ENCODE measurements at places on chromosomes 13 and 19. TPM values are rescaled to one million over a fixed set of nuclear protein-coding genes. Genes with fewer than 3 reads are reported as not detected.
A peak's percentile ranks its signal among the peaks of the same experiment; 100 is the strongest.

- DNase-seq = no peak
- no peaks in the 10 kb centered on the region for H3K4me1 ChIP-seq
- H3K36me3 ChIP-seq = no peaks in the 10 kb centered on the region
- no peak overlapping the region for H3K27ac ChIP-seq
Observed at GRCh38 chr19:618674-619285, 14.6 kb downstream of the POLRMT start.

The CEACAM16 gene
- total RNA-seq = not detected

The CEBPA gene
- 2.9 TPM for total RNA-seq

GRCh38 chr13:110236831-110237261, 70.1 kb downstream of the COL4A1 start:
- no peak for DNase-seq
- no peaks in the 10 kb centered on the region for H3K36me3 ChIP-seq
- no peak overlapping the region for H3K27ac ChIP-seq
- H3K27me3 ChIP-seq = no peaks in the 10 kb centered on the region

DNA sequence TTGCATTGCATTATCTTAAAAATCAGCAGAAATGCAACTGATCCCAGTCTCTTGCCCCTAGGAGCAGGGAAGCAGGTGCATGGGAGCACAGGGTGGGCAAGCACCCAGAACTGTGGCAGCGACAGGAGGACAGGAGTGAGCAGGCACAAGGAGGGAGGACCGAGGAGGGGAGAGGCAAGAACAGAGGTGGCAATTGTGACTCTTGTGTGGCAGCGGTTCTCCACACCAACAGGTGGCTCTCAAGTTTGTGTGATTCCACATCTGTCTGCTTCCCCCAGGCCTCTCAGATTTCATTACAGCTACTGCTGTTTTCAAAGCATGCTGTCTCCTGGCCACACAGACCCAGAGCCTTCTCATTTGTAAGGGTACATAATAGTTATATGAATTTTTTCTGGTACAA, 108.5 kb downstream of the STK24 start:
- H3K4me1 ChIP-seq = peaks cover 6% of the 10 kb centered on the region
- DNase-seq = no peak
- H3K36me3 ChIP-seq = peaks cover 6% of the 10 kb centered on the region
- H3K4me3 ChIP-seq = no peak overlapping the region
- no peak overlapping the region for H3K27ac ChIP-seq

The PGLYRP1 gene
- not detected for total RNA-seq

DNA sequence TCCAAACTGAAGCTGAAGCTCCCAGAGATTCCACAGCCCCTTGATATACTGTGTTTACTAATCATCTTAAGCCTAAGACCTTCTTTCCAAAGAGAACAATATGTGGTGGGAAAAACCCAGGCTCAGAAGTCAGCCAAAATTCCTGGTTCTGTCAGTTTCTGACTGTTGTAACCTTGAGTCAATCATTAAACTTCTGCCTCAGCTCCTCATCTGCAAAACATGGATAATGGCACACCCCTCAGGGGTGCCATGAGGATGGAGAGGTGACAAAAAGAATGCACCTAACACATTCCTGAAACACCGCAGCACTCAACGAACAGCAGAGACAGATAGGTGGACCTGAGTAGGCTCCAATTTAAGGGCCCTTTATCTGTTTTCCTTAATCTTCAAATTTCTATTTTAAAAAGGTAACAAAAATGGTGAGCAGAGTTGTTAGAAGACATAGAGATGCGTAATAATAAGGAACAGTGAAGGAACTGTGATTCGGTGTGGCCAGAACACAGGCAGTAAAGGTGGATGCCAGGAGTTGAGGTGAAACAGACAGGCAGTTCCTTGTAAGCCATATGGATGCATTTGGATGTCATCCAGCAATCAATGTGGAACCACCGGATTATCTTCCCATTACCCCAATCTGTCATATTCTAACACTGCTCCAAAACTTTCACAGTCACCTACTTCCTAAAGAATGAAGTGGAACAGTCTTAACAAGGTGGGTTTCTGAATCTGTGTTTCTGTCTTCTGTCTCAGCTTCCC, 56.6 kb upstream of the DOCK9 start:
- H3K4me1 ChIP-seq = no peaks in the 10 kb centered on the region
- no peaks in the 10 kb centered on the region for H3K36me3 ChIP-seq
- DNase-seq = no peak
- no peak overlapping the region for H3K4me3 ChIP-seq
- H3K27me3 ChIP-seq = no peaks in the 10 kb centered on the region
- no peak overlapping the region for H3K27ac ChIP-seq

DNA sequence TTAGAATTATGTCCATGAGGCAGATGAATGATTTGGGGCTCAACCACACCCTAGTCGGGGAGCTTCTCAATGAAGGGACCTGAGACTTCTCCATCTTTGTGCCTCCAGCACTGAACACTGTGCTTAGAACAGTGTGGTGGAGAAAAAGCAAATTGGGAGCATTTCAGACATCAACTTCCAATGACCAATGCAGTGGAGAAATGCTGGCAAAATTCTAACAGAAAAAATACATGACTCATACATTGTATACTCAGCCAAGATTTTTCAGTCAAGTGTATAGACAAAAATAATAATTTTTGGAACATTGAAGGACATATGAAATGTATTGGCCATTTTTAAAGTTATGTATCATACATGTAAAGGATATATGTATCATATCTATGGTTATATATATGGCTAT, 134.7 kb downstream of the FGF14 start:
- no peak for DNase-seq
- H3K36me3 ChIP-seq = no peaks in the 10 kb centered on the region
- H3K27me3 ChIP-seq = no peaks in the 10 kb centered on the region
- no peaks in the 10 kb centered on the region for H3K4me1 ChIP-seq

DNA sequence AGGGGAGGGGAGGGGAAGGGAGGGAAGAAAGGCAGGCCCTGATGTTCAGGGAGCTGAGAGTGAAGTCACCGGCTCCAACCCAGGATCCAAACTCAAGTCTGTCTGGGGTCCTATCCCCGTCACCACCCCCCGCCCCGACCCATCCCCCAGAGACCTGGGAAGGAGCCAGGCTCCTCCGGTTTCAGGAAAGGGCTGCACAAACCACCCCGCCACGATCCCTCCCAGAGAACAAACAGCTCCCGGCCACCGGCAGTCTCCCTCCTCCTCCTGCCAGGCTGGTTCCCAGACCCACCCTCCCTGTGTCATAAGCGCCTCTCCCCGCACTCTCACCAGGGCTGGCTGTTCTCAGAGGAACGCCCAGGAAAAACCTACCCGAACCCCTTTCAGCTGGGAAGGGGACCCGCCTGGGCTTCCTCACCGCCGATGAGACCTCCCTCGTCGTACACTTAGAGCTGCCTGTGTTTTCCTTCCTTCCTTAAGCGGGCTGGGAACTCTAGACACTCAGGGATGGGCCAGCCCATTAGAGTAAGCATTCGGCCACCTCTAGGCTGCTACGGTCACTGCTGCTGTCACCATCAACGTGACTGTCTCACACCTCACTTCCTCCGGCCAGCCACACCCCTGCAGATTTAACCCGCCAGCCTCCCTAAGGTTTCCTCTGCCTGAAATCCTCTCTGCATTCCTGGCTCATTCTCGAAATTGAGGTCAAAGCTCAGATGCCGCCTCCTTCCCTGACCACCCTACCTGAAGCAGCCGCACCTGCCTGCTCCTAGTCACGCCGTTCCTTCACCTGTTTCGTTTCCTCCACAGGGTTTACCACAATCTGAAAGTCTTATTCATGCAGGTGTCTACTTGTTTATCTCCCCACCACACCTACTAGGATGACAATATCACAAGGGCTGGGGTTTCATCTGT, 6.3 kb upstream of the RDH13 start:
- peaks cover 7% of the 10 kb centered on the region for H3K4me1 ChIP-seq
- H3K36me3 ChIP-seq = no peaks in the 10 kb centered on the region
- H3K4me3 ChIP-seq = peak overlapping the region; percentile 28
- peaks cover 100% of the 10 kb centered on the region for H3K27me3 ChIP-seq
- peak; percentile 61 for DNase-seq

DNA sequence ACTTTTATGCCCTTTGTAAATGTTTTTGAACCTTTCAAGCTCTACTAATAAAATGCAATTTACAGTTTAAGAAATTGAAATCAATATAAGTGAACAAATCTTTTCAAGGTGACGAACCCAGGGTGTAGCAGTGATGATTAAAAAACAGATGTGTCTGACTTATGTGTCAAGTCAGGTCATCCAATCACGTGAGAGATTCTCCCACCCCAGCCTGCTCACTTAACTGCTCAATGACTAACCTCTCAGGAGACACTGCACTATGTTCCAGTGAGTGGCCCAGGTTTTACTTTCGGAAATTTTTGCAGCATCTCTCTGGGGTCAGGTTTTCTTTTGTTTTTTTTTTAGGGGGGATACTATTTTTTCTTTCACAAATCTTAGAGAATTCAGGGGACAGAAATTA, 60.7 kb downstream of the ZNF429 start:
- no peaks in the 10 kb centered on the region for H3K36me3 ChIP-seq
- no peak overlapping the region for H3K4me3 ChIP-seq
- H3K27ac ChIP-seq = no peak overlapping the region
- no peak for DNase-seq

DNA sequence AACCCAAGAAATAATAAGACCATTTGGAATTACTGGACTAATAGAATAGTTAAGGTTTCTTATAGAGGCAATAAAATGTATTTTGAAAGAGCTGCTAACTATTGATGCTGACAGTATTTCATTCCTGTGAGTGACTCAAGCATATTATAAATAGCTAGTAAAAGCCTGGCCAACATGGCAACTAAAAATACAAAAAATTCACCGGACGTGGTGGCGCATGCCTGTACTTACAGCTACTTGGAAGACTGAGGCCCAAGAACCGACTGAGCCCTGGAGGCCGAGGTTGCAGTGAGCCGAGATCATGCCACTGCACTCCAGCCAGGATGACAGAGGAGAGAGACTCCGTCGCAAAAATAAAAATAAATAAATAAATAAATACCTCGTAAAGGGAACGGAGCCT, 5.4 kb upstream of the ICAM3 start:
- no peaks in the 10 kb centered on the region for H3K4me1 ChIP-seq
- no peak overlapping the region for H3K27ac ChIP-seq
- H3K4me3 ChIP-seq = no peak overlapping the region
- no peak for DNase-seq
- H3K36me3 ChIP-seq = no peaks in the 10 kb centered on the region
- no peaks in the 10 kb centered on the region for H3K27me3 ChIP-seq

The PTPRS gene
- total RNA-seq = 403 TPM

The MEIOSIN gene
- 0.06 TPM for total RNA-seq

The MAMSTR gene
- 1.4 TPM for total RNA-seq

GRCh38 chr13:36778083-36778671, 40.8 kb upstream of the RFXAP start:
- no peaks in the 10 kb centered on the region for H3K36me3 ChIP-seq
- peaks cover 32% of the 10 kb centered on the region for H3K4me1 ChIP-seq
- peak overlapping the region; percentile 95 for H3K27ac ChIP-seq
- peak overlapping the region; percentile 41 for H3K4me3 ChIP-seq
- H3K27me3 ChIP-seq = no peaks in the 10 kb centered on the region
- DNase-seq = peak; percentile 91

The DCLK1 gene
- total RNA-seq = 6.4 TPM

DNA sequence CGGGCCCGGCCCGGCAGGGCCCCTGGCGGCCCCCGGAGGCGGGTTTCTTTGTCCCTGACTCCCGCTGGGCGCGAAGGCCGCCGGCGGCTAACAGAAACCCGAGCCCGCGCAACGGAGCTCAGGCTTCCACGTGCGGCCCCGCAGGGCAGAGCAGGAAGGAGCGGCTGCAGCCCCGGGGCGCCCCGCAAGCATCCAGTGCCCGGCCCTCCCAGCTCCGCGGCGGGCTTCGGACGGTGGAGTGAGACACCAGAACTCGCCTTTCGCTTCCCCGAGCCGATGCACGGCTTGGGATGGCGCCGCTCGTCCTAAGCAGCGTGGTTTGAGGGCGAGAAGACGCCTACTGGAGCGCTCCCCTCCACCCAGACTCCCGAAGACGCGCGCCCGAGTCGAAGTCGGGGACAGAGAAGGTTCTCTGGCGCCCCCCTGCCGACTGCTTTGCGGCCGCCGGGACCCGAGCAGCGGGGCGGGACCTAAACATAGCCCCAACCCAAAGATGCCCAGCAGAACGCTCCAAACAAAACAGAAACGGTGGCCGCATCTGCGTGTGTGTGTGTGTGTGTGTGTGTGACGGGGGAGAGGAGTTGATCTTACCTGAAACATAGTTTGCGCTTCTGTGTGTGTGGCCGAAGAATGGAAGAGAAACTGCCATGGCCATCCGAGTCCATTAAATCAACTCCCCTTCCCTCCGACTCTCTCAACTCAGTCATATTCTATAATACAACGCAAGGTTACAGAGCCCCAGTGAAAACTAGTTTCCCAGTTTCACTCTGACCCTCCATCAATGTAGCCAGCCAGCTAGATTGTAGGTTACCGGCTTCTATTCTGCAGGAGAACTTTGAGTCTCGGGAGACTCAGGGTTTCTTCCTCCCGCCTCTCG, 629 bp upstream of the FGF9 start:
- DNase-seq = peak; percentile 87
- peak overlapping the region; percentile 55 for H3K4me3 ChIP-seq
- H3K4me1 ChIP-seq = peaks cover 27% of the 10 kb centered on the region

The SLC10A2 gene
- not detected for total RNA-seq

- no peak overlapping the region for H3K27ac ChIP-seq
- H3K4me3 ChIP-seq = no peak overlapping the region
- no peak for DNase-seq
Observed at GRCh38 chr13:99425485-99426341, 75.6 kb upstream of the TM9SF2 start.

- no peak for DNase-seq
- no peaks in the 10 kb centered on the region for H3K4me1 ChIP-seq
- H3K4me3 ChIP-seq = no peak overlapping the region
- no peaks in the 10 kb centered on the region for H3K36me3 ChIP-seq
Observed at GRCh38 chr13:113558461-113558860, 26.1 kb upstream of the TFDP1 start.

- no peaks in the 10 kb centered on the region for H3K36me3 ChIP-seq
- H3K27ac ChIP-seq = no peak overlapping the region
- H3K27me3 ChIP-seq = no peaks in the 10 kb centered on the region
Observed at GRCh38 chr13:23960566-23961156, 63.4 kb upstream of the C1QTNF9B start.

DNA sequence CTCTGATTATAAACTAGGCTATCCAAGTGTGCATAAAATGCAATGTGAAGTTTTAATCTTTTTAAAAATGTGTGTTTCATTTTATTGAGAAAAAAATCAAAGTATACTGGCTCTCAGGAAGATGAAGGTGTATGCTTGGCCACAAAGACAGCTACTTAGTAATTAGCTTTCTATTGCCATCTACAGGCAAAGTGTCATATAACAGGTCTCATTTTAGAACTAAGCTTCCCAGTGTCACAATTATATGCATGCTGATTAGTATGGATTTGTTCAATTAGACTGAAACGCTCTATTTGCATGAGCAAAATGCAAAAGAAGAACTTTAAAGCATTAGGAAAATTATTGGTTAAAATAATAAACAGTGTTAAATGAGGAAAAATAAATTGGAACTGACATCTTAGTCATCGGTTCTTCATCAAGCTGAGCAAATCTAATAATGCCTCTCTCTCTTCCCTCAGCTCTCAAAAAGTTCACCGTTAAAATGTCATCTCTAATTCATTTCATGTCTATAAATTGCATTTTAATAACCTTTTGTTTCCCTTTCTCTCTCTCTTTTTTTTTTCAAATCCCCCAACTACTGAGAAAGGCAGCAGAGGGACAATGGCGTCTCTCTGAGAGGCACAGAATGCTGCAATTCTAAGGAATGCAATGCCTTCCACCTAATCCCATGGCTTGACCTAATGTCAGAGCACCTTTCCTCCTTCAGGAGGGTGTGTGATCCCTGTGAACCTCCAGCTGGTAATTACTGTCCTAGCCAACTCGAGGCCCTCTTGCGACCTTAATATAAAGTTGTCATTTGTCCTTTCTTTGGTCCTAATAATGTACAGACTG, 313.1 kb upstream of the MAB21L1 start:
- H3K27me3 ChIP-seq = no peaks in the 10 kb centered on the region
- peak overlapping the region; percentile 26 for H3K27ac ChIP-seq
- DNase-seq = peak; percentile 77
- H3K4me3 ChIP-seq = no peak overlapping the region
- H3K36me3 ChIP-seq = no peaks in the 10 kb centered on the region
- peaks cover 63% of the 10 kb centered on the region for H3K4me1 ChIP-seq
